ENCODE measurements at places on chromosomes 1 and 21. TPM values are rescaled to one million over a fixed set of nuclear protein-coding genes. Genes with fewer than 3 reads are reported as not detected.
A peak's percentile ranks its signal among the peaks of the same experiment; 100 is the strongest.

DNA sequence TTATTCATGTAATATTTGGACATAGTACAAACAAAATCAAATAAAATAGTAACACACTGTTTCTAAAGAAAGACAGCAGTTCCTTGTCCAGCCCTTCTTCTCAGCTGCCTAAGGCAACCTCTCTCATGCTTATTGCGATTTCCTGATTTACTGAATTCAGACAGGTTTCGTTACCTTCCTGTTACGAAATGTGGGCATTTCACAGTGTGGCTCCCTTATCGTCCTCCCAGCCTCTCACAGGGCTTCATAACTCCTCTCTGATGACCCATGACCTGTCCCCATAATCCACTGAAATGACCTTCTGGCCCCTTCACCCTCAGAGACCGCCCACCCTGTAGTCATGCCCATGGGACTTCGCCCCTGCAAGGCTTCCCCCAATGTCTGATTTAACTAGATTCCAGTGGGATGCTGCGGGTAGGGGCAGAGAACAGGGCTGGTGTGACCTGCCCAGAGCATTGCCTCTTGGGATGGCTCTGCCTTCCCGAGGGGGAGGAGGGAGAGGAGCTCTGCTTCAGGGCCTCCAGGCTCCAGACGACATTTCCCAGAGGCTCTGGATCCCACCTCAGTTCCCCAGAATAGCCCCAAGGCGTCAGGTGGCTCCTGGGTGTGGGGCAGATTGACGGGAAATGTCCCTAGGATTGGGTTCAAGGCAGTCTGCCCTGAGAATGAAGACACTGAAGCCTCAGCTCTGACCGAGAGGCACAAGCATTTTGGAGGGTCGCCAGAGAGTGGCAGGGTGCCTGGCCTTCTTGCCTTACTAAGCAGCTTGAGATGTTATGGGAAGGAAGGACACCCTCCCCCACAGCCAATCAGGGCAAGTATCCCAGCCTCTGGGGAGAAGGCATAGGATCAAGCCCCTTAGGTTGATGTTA, 20.6 kb downstream of the PADI2 start:
- DNase-seq = no peak

GRCh38 chr1:153122831-153123421, 9.6 kb upstream of the SPRR2F start:
- peak; percentile 79 for DNase-seq

- no peak for DNase-seq
Measured at GRCh38 chr1:51600529-51600928, 16.4 kb upstream of the OSBPL9 start.

DNA sequence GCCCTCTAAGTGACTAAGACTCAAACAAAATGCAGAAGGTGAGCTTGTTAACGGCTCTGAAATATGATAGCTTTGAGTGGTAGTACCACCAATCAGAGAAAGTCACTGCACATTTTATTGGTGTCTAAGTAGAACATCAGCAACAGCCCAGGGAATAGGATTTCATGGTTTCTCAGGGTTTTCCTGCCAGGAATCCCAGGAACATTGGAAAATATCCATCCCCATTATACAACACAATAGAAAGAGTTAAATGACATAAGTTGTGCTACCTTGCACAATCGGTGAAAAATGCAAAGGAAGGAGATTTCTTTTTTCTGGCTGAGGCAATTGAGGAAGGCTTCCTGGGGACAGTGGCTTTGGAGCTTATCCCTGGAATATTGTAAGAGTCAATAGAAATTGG, 283.1 kb downstream of the HLX start:
- no peak for DNase-seq

GRCh38 chr21:39776589-39776988, 31.6 kb downstream of the IGSF5 start:
- DNase-seq = no peak

The PPIAL4G gene
- total RNA-seq = not detected

The FCN3 gene
- not detected for total RNA-seq

The ACOT11 gene
- 49.0 TPM for total RNA-seq

The PLPPR4 gene
- 3.1 TPM for total RNA-seq

Measured in stomach (tissue), 19 donors.